ENCODE measurements at places on chromosomes 2 and 18.

DNA sequence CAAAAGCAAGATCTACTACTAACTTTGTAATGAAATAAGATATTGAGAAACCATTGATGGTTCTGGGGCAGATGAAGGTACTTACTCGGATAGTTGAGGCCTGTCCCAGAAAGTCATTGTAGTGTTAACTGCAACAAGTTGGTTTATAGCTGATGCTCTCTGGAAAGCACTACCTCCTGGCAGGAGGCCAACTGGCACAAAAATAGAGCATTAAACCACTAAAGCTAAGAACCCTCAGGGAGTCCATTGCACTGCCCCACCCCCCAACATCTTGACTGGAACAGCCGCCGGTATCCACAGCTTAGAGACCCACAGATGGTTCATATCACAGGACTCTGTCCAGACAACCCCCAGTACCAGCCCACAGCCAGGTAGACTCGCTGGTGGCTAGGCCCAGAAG lies 552.5 kb upstream of the CRIM1 start:
- no peak for DNase-seq

- no peak for DNase-seq
Observed at GRCh38 chr2:171247741-171248662, 87.3 kb upstream of the TLK1 start.

DNA sequence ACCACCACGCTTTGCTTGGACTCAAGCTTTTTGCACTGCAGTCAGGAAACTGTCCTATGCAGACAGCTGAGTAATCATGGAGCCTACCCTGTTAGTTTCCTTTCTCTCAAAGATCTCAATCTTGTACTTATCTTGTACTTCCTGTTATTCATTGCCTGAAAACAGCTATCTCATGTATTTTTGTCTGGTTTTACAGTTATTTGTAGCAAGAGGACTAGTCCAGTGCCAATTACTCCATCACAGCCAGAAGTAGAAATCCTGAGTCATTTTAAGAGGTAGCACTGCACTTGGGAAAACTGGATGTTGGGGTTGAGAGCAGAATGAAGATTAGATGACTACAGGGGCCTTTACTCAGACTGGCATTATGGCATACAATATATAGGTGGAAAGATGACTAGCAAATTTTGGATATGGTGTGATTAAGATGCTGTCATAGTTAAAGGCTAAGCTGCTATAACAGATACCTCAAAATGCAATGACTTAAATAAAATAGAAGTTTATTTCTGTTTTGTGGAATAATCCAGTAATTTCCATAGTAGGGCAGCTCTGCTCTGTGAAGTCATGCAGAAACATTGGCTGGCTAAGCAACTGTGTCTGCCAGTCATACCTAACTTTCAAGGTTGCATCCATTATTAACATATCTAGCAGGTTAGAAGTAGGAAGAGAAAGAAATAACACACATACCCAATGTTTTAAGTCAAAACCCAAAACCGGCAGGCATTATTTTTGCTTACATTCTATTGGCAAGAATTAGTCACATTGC lies 21.1 kb upstream of the CHMP3 start:
- no peak for DNase-seq

- DNase-seq: no peak
Observed at GRCh38 chr2:213232649-213233437, 51.4 kb upstream of the SPAG16 start.

GRCh38 chr2:187271825-187272224 lies 176.2 kb downstream of the CALCRL start:
- no peak for DNase-seq

DNA sequence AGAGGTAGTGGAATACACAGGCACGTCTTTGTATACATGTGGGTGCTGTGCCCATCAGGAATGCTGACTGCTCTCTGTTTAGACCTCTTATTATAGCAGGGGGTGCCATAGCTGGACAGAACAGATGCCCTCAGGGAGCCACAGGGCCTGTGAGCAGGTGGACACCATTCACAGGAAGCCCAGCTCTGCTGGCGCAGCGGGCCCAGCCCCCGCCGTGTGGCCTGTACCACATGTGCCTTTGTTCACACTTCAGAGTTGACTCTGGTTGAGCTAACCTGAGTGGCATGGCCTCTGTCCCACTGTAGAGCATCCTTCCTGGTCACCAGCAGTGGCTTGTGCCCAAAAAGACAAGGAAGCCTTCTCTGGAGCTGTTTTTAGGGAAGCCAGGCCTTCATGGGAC lies 730.9 kb upstream of the ID2 start:
- DNase-seq: no peak

GRCh38 chr2:144466637-144467036 lies 53.3 kb downstream of the ZEB2 start:
- no peak for DNase-seq

DNA sequence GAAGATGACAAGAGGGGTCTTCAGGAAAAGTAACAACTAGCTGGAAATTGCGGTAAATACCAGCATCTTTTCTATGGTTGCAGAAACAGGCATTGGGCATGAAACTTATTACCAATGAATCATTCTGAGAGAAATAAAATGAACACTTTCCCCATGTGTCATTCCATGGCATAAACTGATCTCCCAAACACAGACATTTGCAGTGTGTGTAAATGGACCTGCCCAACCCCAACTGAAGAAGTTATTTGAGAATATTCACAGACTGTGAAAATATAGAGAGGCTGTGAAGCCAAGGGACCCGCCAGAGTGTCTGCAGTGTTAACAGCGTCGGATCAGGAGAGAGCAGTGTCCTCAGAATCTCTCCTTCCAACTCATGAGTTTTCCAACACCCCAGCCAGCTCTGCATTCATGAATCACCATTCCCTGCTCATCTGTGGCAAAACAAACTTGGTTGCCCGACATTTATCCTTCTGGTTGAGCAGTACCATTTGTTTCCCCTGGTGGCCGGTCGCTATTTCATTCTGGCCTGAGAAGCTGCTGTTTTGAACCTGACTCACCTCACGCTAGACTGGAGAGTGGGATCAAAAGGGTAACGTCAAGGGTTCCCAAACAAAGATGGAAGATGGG lies 238.4 kb downstream of the PID1 start:
- DNase-seq: no peak

DNA sequence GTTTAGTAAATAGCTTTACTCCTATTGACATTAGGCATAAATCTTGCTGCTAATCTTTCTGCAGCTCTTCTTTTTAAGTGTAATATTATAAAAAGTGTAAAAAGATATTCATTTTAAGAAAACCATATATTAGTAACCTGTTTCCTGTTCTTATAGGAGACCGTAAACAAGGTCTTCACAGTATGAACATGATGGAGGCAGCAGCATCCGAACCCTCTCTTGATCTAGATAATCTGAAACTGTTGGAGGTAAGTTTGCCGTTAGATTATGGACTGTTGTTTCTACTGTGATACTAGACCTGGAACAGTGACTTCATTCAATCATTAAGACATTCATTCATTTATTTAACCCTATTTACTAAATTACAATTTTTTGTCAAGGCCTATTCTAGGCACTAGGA lies 120.0 kb upstream of the FAM117B start:
- DNase-seq: no peak

DNA sequence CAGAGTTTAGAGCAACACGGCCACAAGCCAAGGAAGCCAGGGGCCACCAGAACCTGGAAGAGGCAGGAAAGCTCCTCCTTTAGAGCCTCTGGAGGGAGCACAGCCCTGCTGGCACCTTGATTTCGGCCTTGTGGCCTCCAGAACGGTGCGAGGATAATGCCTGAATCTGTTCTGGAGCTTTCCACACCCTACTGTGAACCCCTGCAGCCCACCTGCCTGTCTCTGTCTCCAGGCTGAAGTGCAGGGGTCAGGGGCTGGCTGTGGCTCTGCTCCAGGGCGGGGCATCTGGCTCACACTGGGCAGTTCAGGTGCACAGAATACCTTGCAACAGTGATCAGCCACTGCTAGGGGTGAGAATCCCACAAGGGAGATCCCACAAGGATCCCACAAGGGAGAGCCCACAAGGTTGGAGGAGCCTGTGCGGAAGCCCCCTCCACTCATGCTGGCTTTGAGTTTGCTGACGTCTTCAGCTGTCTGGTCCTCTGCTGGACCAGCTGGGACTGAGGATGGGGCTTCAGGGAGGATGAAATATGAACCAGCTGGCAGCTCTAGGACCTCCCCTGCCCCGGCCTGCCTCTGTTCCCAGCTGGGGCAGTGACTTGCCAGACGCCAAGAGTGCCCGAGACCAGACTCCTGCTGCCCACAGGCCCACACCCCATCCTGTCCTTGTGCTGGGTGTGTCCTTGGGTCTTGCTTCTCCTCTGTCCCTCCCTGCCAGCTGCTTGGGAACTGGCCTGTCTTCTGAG lies 56.4 kb upstream of the OTOS start:
- no peak for DNase-seq

Measured in amygdala (tissue), 56 donors.